Uterus (tissue), 4 donors: ENCODE measurements at places on chromosomes 4 and X. TPM values are rescaled to one million over a fixed set of nuclear protein-coding genes. Genes with fewer than 3 reads are reported as not detected.

CNOT6L gene
- 33.8 TPM for total RNA-seq

SPANXB1 gene
- total RNA-seq: not detected

AFM gene
- total RNA-seq: not detected

ITM2A gene
- 79.1 TPM for total RNA-seq

TRIM2 gene
- 25.9 TPM for total RNA-seq

FABP2 gene
- not detected for total RNA-seq

GRIA3 gene
- total RNA-seq: 12.4 TPM

PIN4 gene
- total RNA-seq: 15.0 TPM

HS6ST2 gene
- 0.77 TPM for total RNA-seq

PPP1R2C gene
- not detected for total RNA-seq

- no peaks in the 10 kb centered on the region for H3K4me1 ChIP-seq
- no peak for DNase-seq
- H3K27me3 ChIP-seq: no peaks in the 10 kb centered on the region
- no peaks in the 10 kb centered on the region for H3K36me3 ChIP-seq
- no peak overlapping the region for H3K27ac ChIP-seq
Measured at GRCh38 chr4:48024522-48024921, 8.0 kb downstream of the NIPAL1 start.

DNA sequence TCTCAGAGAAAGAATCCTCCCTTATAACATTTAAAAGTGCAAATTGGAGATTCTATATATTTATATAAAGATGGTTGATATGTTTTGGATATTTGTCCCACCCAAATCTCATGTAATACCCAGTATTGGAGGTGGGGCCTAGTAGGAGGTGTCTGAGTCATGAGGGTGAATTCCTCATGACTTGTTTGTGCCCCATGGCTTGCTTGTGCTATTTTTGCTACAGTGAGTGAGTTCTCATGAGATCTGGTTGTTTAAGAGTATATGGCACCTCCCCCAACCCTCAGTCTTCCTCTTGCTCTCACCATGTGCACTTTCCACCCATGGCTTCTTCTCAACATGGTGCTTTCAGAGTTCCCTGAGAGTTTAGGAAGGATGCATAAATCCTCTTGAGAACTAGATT lies 9.5 kb upstream of the ANKRD50 start:
- H3K4me1 ChIP-seq: no peaks in the 10 kb centered on the region
- no peak overlapping the region for H3K27ac ChIP-seq
- H3K27me3 ChIP-seq: no peaks in the 10 kb centered on the region
- H3K4me3 ChIP-seq: no peak overlapping the region
- no peak for DNase-seq

DNA sequence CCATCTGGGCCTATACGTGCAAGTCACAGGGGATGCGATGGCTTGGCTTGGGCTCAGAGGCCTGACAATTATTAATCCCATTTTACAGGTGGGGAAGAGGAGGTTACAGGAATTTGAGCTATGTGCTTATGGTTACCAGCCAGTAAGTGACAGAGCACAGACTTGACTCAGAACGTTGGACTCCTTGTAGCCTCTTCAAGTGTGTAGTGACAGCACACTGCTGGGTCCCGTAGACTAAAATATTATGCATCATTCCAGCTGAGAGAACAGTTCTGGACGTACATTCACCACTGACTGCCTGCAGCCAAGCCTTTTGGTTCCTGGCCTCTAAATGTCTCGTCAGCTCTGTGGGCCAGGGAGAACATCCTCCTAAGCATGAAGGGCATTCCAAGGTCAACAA lies 314.5 kb downstream of the GPAT3 start:
- H3K4me1 ChIP-seq: no peaks in the 10 kb centered on the region
- no peaks in the 10 kb centered on the region for H3K36me3 ChIP-seq
- no peak overlapping the region for H3K4me3 ChIP-seq
- no peak overlapping the region for H3K27ac ChIP-seq

- no peaks in the 10 kb centered on the region for H3K27me3 ChIP-seq
- no peaks in the 10 kb centered on the region for H3K4me1 ChIP-seq
- H3K27ac ChIP-seq: no peak overlapping the region
- H3K36me3 ChIP-seq: no peaks in the 10 kb centered on the region
Measured at GRCh38 chrX:53373307-53373706, 49.1 kb downstream of the SMC1A start.

DNA sequence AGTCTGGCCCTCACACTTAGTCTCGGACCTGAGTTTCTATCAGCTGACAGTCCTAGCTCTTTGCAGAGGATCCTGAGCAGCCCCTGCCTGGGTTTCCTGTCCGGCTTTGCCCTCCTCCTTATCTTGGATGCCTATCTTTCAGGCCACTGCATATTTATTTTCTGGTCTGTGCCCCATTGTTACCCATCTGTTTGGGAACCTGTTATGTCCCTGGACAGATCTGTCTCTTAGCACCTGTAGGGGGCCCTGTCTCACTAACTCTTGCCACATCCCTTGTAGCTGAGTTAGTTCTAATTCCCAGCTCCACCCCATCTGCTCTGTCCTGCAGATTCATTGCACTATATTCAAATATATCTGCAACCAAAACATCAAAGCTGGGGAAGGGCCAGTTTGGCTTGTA lies 514.9 kb upstream of the LCORL start:
- no peaks in the 10 kb centered on the region for H3K27me3 ChIP-seq
- H3K4me1 ChIP-seq: no peaks in the 10 kb centered on the region
- no peak overlapping the region for H3K4me3 ChIP-seq
- H3K27ac ChIP-seq: no peak overlapping the region
- H3K36me3 ChIP-seq: no peaks in the 10 kb centered on the region

GRCh38 chrX:1545776-1546408 lies 8.9 kb upstream of the P2RY8 start:
- H3K27ac ChIP-seq: no peak overlapping the region
- H3K4me1 ChIP-seq: no peaks in the 10 kb centered on the region
- DNase-seq: no peak
- H3K36me3 ChIP-seq: no peaks in the 10 kb centered on the region
- H3K27me3 ChIP-seq: no peaks in the 10 kb centered on the region
- H3K4me3 ChIP-seq: no peak overlapping the region

DNA sequence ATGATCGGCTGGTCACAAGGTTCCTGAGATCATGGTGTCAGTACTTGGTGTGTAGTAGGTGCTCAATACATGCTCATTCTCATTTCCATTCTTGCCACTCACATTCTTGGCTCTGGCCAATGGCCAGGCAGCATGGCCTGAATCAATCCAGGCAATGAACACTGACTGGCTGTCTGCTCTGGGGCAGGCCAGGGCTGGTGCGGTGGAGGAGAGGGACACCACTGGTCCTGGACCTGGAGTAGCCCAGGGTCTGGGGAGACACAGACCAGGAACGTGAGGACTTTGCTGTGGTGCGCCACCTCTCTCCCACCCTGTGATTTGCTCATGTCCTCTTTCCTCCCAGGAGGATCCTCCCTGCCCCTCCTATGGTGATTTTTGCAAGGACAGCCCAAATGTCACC lies 119.4 kb downstream of the PSAPL1 start:
- no peaks in the 10 kb centered on the region for H3K36me3 ChIP-seq
- no peak for DNase-seq
- H3K4me1 ChIP-seq: no peaks in the 10 kb centered on the region
- H3K4me3 ChIP-seq: no peak overlapping the region
- no peaks in the 10 kb centered on the region for H3K27me3 ChIP-seq
- no peak overlapping the region for H3K27ac ChIP-seq

- no peaks in the 10 kb centered on the region for H3K36me3 ChIP-seq
- no peak overlapping the region for H3K27ac ChIP-seq
- no peaks in the 10 kb centered on the region for H3K4me1 ChIP-seq
- H3K4me3 ChIP-seq: no peak overlapping the region
- no peak for DNase-seq
Measured at GRCh38 chr4:154065368-154065767, 276.5 kb upstream of the SFRP2 start.

DNA sequence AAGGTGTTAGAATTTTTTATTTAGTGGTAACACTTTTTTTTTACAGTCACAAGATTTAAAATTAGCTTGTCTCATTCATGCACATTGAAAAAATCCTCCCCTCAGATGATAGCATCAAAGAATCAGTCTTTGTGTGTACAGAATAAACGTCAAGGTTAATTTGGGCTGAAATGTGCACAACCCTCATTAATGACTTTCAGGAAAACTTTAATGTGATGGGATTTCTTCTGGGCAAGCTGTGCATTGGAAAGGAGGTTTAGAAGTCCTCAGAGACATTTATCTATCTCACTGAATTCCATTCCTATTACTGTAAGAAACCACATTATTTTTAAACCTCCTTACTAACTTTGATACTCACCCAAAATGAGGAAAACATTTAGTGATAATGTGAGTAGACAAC lies 88.2 kb upstream of the TECRL start:
- H3K36me3 ChIP-seq: no peaks in the 10 kb centered on the region
- no peak for DNase-seq
- H3K4me1 ChIP-seq: no peaks in the 10 kb centered on the region

DNA sequence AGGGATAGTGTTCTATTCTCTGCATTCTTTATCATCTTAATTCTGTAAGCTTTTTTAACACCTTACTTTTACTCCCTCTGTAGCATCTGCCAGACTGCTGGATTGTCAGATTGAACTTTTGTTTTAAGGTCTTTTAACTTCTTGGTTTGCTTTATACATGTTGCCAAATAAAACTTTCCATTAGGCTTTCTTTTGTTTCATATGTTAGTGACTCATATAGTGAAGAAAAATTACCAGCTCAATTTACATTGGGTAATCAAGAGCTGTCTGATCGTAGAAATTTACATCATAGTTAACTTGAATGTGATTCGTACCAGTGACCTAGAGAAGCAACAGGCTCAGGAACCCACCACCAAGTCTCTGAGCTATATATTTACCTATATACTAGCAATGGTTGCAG lies 28.5 kb upstream of the KLHL4 start:
- H3K4me3 ChIP-seq: no peak overlapping the region
- DNase-seq: no peak
- no peaks in the 10 kb centered on the region for H3K4me1 ChIP-seq
- H3K27ac ChIP-seq: no peak overlapping the region
- no peaks in the 10 kb centered on the region for H3K27me3 ChIP-seq

- H3K27me3 ChIP-seq: no peaks in the 10 kb centered on the region
- H3K36me3 ChIP-seq: no peaks in the 10 kb centered on the region
- H3K4me3 ChIP-seq: no peak overlapping the region
- DNase-seq: no peak
- no peaks in the 10 kb centered on the region for H3K4me1 ChIP-seq
Measured at GRCh38 chr4:36422607-36423006, 141.2 kb downstream of the DTHD1 start.

- no peaks in the 10 kb centered on the region for H3K36me3 ChIP-seq
- H3K27me3 ChIP-seq: no peaks in the 10 kb centered on the region
- no peaks in the 10 kb centered on the region for H3K4me1 ChIP-seq
Measured at GRCh38 chrX:125786316-125786715, 379.8 kb downstream of the DCAF12L2 start.

DNA sequence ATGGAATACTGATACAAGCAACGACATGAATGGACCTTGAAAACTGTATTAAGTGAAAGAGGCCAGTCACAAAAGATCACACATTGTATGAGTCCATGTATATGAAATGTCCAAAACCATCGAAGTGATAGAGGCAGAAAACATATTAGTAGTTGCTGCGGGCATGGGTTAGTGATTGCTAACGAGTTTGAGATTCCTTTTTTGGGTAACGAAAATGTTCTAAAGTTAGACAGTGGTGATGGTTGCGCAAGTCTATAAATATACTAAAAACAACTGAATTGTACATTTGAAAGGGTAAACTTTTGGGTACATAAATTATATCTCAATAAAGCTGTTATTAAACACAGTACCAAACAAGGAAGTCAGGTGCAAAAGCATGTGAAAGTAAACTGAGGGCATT lies 234.5 kb downstream of the FBXW7 start:
- H3K4me1 ChIP-seq: no peaks in the 10 kb centered on the region
- H3K36me3 ChIP-seq: no peaks in the 10 kb centered on the region
- no peaks in the 10 kb centered on the region for H3K27me3 ChIP-seq
- H3K27ac ChIP-seq: no peak overlapping the region
- DNase-seq: no peak
- no peak overlapping the region for H3K4me3 ChIP-seq

DNA sequence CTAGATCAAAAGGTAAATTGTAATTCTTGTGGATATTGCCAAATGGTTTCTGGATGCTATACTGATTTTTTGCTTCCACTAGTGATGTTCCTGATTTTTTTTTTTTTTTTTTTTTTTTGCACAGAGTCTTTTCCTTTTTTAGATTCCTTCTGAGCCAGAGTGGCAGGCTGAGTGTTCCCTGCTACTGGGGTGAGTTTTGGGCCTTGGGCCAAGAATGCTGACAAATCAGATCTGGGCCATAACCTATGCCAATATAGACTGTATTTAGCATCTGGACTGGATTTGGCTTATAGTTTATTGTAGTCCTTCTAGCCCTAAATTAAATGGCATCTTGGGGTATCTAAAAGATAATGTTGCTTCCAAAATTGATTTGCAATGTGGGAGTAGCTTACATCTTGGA lies 52.8 kb downstream of the REPS2 start:
- no peak overlapping the region for H3K4me3 ChIP-seq
- H3K4me1 ChIP-seq: no peaks in the 10 kb centered on the region
- DNase-seq: no peak
- no peaks in the 10 kb centered on the region for H3K36me3 ChIP-seq
- H3K27me3 ChIP-seq: no peaks in the 10 kb centered on the region

DNA sequence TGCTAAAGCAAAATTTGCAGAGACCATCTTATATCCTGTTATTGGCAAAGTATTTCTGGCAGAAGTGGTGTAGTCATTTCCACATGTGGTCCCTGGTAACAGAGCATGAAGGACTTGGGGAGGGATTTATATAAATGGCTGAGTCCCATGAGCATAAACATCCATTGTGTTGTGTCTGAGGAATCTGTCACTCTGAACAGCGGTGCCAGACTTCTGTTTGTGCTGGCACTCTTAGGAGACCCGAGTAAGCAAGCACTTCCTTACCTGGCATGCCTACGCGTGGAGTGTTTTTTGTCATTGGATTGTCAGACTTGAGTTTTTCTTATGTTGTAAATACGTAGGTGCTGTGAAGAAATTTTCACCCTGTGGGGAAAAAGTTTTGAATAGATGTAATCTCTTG lies 285.9 kb downstream of the ARHGAP10 start:
- H3K36me3 ChIP-seq: no peaks in the 10 kb centered on the region
- no peak overlapping the region for H3K4me3 ChIP-seq
- H3K27me3 ChIP-seq: no peaks in the 10 kb centered on the region
- H3K4me1 ChIP-seq: no peaks in the 10 kb centered on the region
- no peak overlapping the region for H3K27ac ChIP-seq
- DNase-seq: no peak

DNA sequence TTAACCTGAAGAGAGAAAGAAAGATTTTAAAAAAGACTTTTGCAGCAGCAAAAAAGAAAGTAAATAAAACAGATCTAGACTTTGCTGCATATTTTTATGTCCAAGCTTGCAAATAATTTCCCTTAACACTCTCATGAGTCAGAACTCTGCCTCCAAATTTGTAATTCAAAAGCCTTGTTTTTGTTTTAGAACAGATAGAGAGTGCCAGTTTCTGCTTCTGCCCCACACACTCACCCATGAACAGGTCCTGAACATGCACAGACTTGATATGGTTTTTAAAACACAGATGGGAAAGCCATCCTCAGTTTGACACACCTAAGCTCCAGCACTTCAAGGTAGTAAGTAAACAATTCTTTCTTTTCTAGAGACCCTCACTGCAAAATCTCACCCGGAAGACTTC lies 39.7 kb upstream of the VCX3B start:
- DNase-seq: no peak
- no peaks in the 10 kb centered on the region for H3K27me3 ChIP-seq
- no peaks in the 10 kb centered on the region for H3K36me3 ChIP-seq
- no peak overlapping the region for H3K4me3 ChIP-seq
- no peaks in the 10 kb centered on the region for H3K4me1 ChIP-seq

GRCh38 chrX:150635952-150636351 lies 57.2 kb upstream of the MTMR1 start:
- H3K36me3 ChIP-seq: no peaks in the 10 kb centered on the region
- H3K4me3 ChIP-seq: no peak overlapping the region
- no peaks in the 10 kb centered on the region for H3K27me3 ChIP-seq
- H3K27ac ChIP-seq: no peak overlapping the region
